ENCODE measurements at places on chromosomes 3 and 15.

DNA sequence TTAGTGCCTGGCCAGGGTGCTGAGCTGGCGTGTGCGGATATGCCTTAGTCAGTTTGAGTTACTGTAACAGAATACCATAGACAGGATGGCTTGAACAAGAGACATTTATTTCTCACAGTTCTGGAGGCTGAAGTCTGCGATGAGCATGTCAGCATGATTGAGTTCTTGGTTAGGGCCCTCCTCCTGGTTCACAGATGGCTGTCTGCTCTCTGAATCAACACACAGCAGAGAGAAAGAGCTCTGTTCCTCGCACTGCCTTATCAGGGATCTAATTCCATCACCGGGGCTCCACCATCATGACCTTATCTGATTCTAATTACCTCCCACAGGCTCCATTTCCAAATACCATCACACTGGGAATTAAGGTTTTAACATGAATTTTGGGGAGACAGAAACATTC lies 386.6 kb upstream of the DPH6 start:
- no peaks in the 10 kb centered on the region for H3K4me1 ChIP-seq
- DNase-seq: no peak
- H3K4me3 ChIP-seq: no peak overlapping the region
- no peaks in the 10 kb centered on the region for H3K27me3 ChIP-seq

DNA sequence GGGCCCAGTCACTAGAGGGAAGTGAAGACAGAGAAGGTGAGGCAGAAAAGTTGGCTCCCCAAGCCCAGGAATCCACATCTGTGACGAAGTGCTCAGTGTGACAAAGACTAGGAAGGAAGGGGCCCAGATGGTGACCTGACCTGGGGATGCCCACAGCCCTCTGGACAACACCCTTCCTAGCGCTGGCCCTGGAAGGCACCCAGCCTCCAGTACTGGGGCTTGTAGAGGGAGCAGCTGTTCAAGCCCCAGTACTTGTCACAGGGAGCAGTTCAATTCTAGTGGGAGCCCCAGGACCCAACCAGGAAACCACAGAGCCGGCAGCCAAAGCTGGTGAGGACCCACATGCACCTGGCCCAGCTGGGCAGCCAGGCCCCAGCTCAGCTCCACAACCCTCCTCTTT lies 190.8 kb downstream of the XXYLT1 start:
- H3K36me3 ChIP-seq: no peaks in the 10 kb centered on the region
- no peak overlapping the region for H3K4me3 ChIP-seq
- no peak overlapping the region for H3K27ac ChIP-seq
- H3K27me3 ChIP-seq: no peaks in the 10 kb centered on the region

DNA sequence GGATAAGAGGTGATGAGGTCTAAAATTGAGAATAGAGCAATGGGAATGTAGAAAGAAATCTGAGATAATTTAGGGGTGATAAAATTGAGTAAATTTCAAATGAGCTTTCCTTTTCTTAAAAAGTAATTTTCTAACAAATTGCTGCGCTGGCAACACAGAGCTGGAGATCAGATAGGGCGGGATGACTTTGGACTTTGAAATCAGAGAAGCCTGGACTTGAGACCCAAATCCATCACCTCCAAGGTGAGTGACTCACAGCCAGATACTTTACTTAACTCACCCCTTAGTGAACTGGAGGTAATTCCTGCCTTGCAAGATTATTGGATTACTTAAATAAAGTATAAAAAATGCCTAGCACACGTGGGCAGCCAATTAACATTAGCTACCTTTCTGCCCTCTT lies 80.8 kb downstream of the P2RY1 start:
- no peak for DNase-seq
- no peak overlapping the region for H3K4me3 ChIP-seq
- no peaks in the 10 kb centered on the region for H3K27me3 ChIP-seq
- H3K36me3 ChIP-seq: no peaks in the 10 kb centered on the region
- H3K4me1 ChIP-seq: no peaks in the 10 kb centered on the region

DNA sequence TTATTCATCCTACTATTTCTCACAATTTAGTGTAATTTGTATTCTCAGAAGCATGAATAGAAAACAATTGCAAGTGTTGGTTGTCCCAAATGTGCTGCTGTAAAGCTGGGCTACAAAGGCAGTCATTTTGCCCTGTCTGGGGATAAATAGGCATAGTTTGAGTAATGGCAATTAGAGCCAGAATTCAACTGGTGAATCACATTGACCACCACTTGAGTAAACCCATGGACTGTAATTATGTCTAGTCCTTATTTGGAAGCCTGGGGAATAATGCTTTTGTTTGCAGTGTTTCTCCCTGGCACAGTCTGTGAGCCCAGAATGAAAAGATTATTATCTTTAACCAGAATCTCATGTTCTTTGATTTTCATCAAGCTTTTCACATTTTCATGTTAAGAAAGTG lies 30.5 kb upstream of the CHL1 start:
- H3K36me3 ChIP-seq: no peaks in the 10 kb centered on the region
- no peaks in the 10 kb centered on the region for H3K4me1 ChIP-seq
- H3K27me3 ChIP-seq: no peaks in the 10 kb centered on the region

GRCh38 chr15:43934480-43934879 lies 107.7 kb downstream of the WDR76 start:
- H3K27ac ChIP-seq: no peak overlapping the region
- H3K4me3 ChIP-seq: no peak overlapping the region
- no peak for DNase-seq
- no peaks in the 10 kb centered on the region for H3K4me1 ChIP-seq
- H3K36me3 ChIP-seq: no peaks in the 10 kb centered on the region

- no peaks in the 10 kb centered on the region for H3K27me3 ChIP-seq
- H3K36me3 ChIP-seq: no peaks in the 10 kb centered on the region
- peak; percentile 81 for DNase-seq
- H3K27ac ChIP-seq: peak overlapping the region; percentile 69
- peaks cover 5% of the 10 kb centered on the region for H3K4me1 ChIP-seq
Observed at GRCh38 chr3:114290911-114291901, 2.6 kb upstream of the TIGIT start.

- H3K4me1 ChIP-seq: peaks cover 61% of the 10 kb centered on the region
- H3K4me3 ChIP-seq: no peak overlapping the region
- no peak for DNase-seq
- no peak overlapping the region for H3K27ac ChIP-seq
Observed at GRCh38 chr3:32995098-32995497, 43.7 kb downstream of the CCR4 start.

GRCh38 chr3:32041316-32041715 lies 59.8 kb downstream of the ZNF860 start:
- H3K27me3 ChIP-seq: no peaks in the 10 kb centered on the region
- H3K36me3 ChIP-seq: no peaks in the 10 kb centered on the region
- no peak overlapping the region for H3K27ac ChIP-seq
- H3K4me1 ChIP-seq: no peaks in the 10 kb centered on the region
- no peak for DNase-seq

DNA sequence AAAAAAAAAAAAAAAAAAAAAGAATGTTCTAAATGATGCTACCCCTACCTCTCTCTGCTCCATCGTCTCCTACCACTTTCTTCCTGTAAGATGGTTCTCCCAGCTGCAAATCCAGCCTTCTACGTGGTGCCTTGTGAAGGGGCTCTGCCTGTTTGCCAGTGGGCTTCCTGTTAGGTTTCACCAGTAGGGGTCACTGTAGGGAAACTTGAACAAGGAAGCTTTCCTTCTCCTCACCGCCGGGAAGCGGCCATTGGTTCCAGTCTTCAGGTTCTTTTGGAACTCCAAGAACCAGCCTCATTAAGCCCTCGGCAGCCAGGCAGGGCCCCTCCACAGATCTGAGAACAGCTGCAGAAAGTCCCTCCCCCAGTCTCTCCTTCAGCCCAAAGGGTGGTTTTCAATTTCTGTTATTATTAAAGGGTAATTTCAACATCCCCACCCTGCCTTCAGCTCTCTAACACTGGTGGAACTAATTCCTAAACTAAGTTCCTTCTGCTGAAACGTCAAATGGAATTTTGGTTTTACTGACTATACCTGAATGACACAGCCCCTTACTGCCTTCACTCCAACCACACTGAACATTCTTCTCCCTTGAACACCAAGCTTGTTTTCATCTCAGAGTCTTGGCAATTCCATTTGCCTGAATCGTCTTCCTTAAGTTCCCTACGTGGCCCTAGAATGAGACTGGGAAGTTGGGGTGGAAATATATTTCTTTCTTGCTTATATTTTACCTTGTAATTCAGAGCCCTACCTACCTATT lies 13.5 kb downstream of the MCCC1 start:
- H3K27ac ChIP-seq: no peak overlapping the region
- no peaks in the 10 kb centered on the region for H3K27me3 ChIP-seq
- DNase-seq: peak; percentile 28
- no peak overlapping the region for H3K4me3 ChIP-seq
- H3K36me3 ChIP-seq: peaks cover 48% of the 10 kb centered on the region

DNA sequence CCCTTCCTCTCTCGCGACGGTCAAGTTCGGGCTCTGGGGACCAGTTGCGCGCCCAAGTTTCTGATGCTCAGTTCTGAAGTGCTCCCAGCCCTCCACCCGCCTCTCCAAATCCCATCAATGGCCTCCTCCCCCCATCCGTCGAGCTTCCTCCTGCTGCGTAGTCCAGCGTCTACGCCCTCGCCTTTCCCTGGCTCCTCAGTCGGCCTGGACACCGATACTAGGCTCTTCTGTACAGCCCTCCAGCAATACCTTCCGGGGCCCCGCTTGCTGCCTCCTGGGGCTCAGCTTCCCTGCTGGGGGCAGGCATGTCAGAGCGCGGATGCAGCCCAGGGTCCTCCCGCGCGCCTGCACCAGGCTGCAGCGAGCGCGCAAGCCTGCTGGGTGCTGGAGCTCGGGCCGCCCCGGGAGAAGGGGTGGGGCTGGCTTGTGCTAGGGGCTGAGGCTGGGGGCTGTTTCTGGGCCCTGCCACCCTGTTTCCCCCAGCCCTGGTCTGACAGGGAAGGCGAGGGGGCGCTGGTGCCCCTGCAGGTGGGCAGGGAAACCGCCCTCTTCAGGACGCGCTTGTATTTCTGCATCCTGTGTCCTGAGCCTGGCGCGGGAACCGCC lies 353.3 kb upstream of the SUCLG2 start:
- peak; percentile 10 for DNase-seq
- H3K4me3 ChIP-seq: peak overlapping the region; percentile 73
- peaks cover 46% of the 10 kb centered on the region for H3K27me3 ChIP-seq
- peaks cover 9% of the 10 kb centered on the region for H3K4me1 ChIP-seq

GRCh38 chr15:91537856-91538255 lies 315.7 kb upstream of the SLCO3A1 start:
- H3K4me1 ChIP-seq: peaks cover 6% of the 10 kb centered on the region
- no peaks in the 10 kb centered on the region for H3K36me3 ChIP-seq
- H3K27me3 ChIP-seq: peaks cover 11% of the 10 kb centered on the region
- no peak overlapping the region for H3K27ac ChIP-seq
- no peak overlapping the region for H3K4me3 ChIP-seq

GRCh38 chr3:159258934-159259333 lies 457.1 kb downstream of the MFSD1 start:
- no peak overlapping the region for H3K4me3 ChIP-seq
- H3K27ac ChIP-seq: no peak overlapping the region
- H3K36me3 ChIP-seq: no peaks in the 10 kb centered on the region
- H3K4me1 ChIP-seq: no peaks in the 10 kb centered on the region

GRCh38 chr3:150825916-150826377 lies 63.0 kb upstream of the SIAH2 start:
- no peaks in the 10 kb centered on the region for H3K4me1 ChIP-seq
- H3K36me3 ChIP-seq: no peaks in the 10 kb centered on the region
- H3K27me3 ChIP-seq: peaks cover 9% of the 10 kb centered on the region
- no peak overlapping the region for H3K4me3 ChIP-seq
- no peak for DNase-seq

DNA sequence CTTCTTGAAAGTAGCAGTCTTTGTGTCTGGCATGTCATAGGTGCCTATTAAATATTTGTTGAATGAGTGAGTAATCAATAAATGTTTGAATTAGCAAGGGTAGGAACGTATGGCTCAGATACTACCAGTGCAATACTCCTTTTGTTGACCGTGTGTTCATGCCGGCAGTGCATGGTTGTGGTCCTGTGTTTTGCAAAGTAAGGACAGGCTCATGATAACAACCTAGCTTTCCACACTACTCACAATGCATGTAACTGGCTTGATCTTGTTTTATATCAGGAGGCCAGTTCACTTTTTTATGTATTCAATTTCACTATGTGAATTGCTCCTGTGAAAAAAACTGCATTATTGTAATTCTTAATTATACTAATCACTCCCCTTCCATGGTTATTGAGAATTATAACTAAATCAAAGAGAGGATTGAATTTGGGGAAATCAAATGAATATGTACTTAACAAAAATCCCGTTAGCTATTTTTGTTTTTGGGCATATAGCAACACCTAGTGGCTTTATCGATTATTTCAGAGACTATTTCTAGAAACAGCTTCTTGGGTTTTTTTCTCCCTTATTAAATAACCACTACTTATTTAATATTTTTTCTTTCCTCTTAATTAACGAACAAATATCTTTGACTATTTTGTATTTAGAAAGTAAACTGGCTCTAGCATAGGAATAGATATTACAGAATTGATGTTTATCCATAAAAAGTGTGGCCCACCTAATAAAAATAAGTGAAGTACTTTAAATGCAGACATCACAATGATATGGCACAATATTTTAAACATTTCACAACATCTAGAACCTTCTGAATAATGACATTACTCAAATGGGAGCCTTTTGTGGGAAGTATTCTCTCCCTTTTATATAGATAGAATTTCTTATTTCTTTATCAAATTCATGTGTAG lies 218.5 kb downstream of the BBX start:
- H3K27me3 ChIP-seq: no peaks in the 10 kb centered on the region
- no peak overlapping the region for H3K4me3 ChIP-seq
- H3K27ac ChIP-seq: no peak overlapping the region
- peaks cover 1% of the 10 kb centered on the region for H3K36me3 ChIP-seq

- H3K36me3 ChIP-seq: no peaks in the 10 kb centered on the region
- no peaks in the 10 kb centered on the region for H3K4me1 ChIP-seq
- H3K27me3 ChIP-seq: peaks cover 1% of the 10 kb centered on the region
- H3K27ac ChIP-seq: no peak overlapping the region
- H3K4me3 ChIP-seq: no peak overlapping the region
- no peak for DNase-seq
Observed at GRCh38 chr3:64187065-64187959, 38.0 kb downstream of the PRICKLE2 start.

DNA sequence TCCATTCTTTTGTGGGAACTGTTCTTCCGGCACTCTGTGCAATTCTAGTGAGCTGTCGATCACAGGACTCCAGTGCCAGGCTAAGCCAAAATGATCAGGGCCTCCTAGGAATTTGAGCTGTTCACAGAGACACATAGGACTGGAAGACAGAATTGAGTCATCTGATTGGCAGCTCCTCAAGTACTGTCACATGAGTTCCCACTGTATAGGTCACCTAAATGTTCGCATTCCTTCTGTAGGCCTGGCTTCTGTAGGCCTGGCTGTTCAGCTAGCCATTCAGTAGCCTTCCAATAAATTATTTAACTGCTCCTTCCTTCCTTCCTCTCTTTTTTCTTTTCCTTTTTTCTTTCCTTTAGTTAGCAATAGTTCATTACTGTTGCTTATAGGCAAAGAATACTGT lies 4.3 kb downstream of the PROS1 start:
- peaks cover 11% of the 10 kb centered on the region for H3K4me1 ChIP-seq
- H3K36me3 ChIP-seq: no peaks in the 10 kb centered on the region
- DNase-seq: no peak
- H3K4me3 ChIP-seq: no peak overlapping the region
- peaks cover 5% of the 10 kb centered on the region for H3K27me3 ChIP-seq
- no peak overlapping the region for H3K27ac ChIP-seq

- no peaks in the 10 kb centered on the region for H3K4me1 ChIP-seq
- peaks cover 12% of the 10 kb centered on the region for H3K27me3 ChIP-seq
- no peak overlapping the region for H3K4me3 ChIP-seq
- no peak for DNase-seq
- H3K36me3 ChIP-seq: no peaks in the 10 kb centered on the region
- H3K27ac ChIP-seq: no peak overlapping the region
Observed at GRCh38 chr3:194339840-194340239, 11.3 kb downstream of the CPN2 start.

- no peak overlapping the region for H3K4me3 ChIP-seq
- H3K27me3 ChIP-seq: no peaks in the 10 kb centered on the region
- no peak overlapping the region for H3K27ac ChIP-seq
- no peaks in the 10 kb centered on the region for H3K4me1 ChIP-seq
Observed at GRCh38 chr3:192207239-192207638, 520.1 kb downstream of the FGF12 start.
